ENCODE measurements at places on chromosomes 16 and 17.

- no peak for DNase-seq
Observed at GRCh38 chr17:77193653-77194052, 52.9 kb downstream of the SEC14L1 start.

DNA sequence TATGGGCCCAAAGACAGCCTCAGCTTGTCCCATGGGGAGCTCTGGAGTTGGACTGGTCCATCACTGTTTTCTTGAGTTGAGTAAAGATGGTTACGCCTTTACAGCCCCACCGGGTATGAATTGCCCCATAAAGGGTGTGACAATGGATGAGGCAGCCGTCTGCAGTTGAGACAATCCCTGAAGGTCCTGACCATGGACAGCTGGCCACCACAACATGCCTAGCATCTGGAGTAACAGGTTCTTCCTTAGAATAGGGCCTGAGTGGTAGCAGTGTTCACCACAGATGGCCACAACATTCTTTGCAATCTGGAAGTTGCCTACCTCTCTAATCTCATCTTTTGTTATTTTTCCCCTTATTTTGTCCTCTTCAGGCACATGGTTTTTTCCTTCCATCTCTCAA lies 51.5 kb upstream of the HS3ST2 start:
- no peak for DNase-seq

DNA sequence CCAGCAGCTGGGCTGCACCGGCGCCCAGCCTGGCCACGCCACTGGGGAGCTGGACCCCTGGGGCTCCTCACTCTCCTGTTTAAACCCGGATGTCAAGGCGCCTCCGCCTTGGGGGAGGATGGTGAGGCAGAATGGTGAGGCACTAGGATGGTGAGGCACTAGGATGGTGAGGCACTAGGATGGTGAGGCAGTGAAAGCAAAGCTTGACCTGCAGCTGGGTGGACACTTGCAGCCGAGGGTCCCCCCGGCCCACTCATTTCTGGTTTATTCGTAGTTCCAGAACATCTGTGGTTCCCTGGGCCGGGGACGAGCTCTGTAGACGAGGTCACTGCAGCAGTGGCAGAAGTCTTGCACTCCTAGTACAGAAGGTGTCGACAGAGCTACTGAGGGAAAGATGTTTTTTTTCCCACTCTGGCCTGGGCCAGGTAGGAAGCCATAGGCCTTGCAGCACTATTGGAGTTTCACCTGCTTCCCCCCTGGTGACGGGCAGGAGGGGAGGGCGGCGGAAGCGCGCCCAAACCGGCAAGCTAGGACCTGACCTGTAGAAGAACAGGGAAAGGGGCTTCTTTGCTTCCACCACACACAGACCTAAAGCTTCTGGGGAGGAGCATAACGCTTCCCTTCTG lies 1.1 kb upstream of the HNF1B start:
- DNase-seq, result no peak

- DNase-seq, result peak; percentile 94
Observed at GRCh38 chr16:11114366-11115164, 141.4 kb downstream of the SOCS1 start.

- DNase-seq, result no peak
Observed at GRCh38 chr17:7191571-7192270, 12.6 kb upstream of the ASGR1 start.

DNA sequence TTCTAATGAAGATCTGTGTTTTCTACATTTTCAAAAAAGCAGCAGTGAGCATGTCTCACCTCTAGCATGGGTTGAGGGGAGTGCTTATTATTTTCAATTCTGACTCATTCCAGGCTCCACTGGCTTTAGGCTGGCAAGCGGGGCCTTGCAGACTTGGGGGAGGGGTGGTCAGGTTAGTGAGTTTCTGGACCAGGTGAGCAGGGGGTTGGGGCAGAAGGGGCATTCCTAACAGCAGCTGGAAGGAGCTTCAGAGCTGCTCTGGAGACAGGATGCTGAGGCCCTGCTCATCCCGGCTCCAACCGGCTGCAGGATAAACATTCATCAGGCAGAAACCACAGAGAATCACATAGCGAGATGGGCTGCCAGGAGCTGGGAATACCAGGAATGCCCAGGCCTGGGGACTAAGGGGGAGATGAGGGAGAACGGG lies 10.5 kb upstream of the KRT19 start:
- no peak for DNase-seq

- DNase-seq, result no peak
Observed at GRCh38 chr17:76805319-76805718, 62.9 kb upstream of the MGAT5B start.

GRCh38 chr16:31344712-31345111 lies 10.3 kb upstream of the ITGAX start:
- DNase-seq, result no peak

All from Jurkat, Clone E6-1 (cell line).